Breast epithelium (tissue), 4 donors: ENCODE measurements at places on chromosomes 1 and 21.
A peak's percentile ranks its signal among the peaks of the same experiment; 100 is the strongest.

GRCh38 chr1:39833121-39833520 lies 44.5 kb upstream of the BMP8B start:
- DNase-seq = no peak

- DNase-seq = no peak
Observed at GRCh38 chr1:111234866-111235265, 7.4 kb downstream of the CHI3L2 start.

DNA sequence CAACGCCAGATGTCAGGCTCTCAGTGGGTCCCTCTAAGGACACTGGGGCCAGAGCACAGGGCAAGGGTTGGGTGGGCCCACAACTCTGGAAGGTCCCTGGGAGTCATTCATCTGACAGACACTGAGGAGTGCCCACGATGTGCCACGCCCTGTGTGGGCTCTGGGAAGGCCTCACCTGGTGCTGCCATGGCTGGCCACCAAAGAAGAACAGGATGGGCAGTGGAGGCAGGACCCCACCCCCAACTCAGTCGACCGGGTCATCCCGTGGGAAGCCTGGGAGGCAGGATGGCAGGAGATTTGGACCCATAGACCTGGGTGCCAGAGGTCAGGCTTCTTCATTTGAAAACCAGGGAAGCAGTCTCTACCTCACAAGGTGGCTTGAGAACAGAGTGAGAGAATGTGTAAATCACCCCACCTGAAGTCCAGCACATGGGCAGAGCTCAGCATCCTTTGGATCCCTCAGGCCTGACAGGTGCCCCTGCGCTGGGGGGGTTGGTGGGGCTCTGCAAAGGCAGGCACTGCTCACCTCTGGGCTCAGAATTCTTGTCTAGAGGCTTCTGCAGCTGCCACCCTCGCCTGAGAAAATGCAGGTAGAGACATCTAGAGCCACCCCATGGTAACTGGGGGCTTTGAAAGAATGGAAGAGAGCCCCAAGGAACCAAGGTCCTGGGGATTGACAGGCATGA lies 1.2 kb upstream of the SELENON start:
- DNase-seq = no peak

GRCh38 chr1:8230292-8230621 lies 87.7 kb upstream of the SLC45A1 start:
- DNase-seq = no peak

- no peak for DNase-seq
Observed at GRCh38 chr1:186937016-186937670, 108.4 kb downstream of the PLA2G4A start.

GRCh38 chr1:45414746-45415145 lies 74.5 kb upstream of the MUTYH start:
- no peak for DNase-seq

DNA sequence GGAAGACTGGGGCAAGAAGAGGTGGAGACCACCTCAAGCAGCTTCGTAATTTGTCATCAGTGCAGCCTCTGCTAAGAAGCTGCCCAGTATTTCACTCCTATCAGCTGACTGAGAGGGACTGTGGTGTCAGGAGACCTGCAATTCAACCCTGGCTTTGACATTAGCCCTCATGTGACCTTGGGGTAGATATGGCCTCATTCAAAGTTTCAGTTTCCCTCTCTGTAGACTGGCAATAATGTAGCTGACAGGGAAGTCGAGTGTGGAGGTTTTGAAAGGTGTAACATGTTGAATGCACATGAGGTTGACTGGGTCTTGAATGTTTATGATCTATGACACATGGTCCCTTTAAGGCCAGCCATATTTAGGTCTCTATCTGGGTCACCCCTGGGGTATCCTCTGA lies 2.2 kb upstream of the SPRR4 start:
- no peak for DNase-seq

DNA sequence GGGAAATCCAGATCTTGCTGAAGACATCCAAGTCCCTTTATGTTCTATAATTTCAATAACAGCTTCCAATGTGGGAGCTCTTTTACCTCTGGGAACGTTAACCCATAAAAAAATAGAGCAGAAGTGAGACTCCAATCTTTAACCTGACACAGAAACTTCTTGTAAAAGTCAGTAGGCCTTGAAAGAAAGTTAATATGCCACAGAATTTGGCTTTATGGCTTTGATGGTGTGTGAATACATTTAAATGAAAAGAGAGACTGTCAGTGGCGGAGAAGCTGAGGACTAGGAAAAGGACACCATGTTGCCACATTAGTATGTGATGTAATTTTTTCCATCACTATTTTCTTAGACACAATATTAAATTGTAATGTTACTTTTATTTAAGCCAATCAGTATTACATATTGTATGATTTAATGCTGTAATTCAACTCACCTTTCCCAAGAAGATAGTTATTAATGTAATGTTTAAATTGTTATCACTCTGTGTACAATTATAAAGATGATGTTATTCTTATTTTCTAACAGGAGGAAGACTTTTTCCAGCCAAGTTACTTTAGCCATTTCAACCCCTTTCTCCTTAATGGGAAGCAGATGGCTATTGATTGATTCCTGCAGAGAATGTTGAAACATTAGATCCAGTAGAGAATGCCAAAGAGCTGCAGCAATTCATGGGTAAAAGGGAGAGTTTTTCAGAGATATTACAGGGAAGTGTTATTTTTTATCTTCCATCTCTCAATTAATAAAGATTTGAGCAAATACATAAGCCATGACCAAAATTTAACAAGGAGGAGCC lies 17.5 kb upstream of the CLDN8 start:
- no peak for DNase-seq

- no peak for DNase-seq
Observed at GRCh38 chr1:47338249-47339077, 4.9 kb downstream of the CMPK1 start.

- no peak for DNase-seq
Observed at GRCh38 chr1:225425201-225425786, 2.5 kb downstream of the LBR start.

DNA sequence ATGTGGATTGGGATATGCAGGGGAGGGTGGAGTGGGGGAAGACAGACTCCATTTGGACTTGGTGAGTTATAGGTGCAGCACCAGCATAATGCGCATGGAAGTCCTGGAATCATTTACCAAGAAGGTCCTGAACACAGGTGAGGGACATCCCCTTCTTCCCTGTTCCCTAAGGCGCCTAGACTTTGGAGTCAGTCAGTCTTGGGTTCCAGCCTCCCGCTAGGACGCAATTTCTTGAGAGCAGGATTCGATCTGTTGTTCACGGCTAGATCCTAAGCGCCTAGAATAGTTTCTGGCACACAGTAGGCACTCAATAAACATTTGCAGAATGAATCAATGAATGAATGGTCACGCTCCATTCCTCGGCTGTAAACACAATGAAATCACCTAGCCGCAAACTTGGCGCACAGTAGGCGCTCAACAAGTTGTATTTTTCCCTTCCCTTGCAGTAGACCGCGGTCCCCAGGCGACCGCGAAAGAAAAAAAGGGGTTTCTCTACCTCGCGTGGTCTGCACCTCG lies 1.0 kb upstream of the AK4 start:
- no peak for DNase-seq

- DNase-seq = peak; percentile 31
Observed at GRCh38 chr1:227317523-227318015, 723 bp downstream of the CDC42BPA start.

- DNase-seq = no peak
Observed at GRCh38 chr1:55150880-55151588, 64.1 kb downstream of the USP24 start.

DNA sequence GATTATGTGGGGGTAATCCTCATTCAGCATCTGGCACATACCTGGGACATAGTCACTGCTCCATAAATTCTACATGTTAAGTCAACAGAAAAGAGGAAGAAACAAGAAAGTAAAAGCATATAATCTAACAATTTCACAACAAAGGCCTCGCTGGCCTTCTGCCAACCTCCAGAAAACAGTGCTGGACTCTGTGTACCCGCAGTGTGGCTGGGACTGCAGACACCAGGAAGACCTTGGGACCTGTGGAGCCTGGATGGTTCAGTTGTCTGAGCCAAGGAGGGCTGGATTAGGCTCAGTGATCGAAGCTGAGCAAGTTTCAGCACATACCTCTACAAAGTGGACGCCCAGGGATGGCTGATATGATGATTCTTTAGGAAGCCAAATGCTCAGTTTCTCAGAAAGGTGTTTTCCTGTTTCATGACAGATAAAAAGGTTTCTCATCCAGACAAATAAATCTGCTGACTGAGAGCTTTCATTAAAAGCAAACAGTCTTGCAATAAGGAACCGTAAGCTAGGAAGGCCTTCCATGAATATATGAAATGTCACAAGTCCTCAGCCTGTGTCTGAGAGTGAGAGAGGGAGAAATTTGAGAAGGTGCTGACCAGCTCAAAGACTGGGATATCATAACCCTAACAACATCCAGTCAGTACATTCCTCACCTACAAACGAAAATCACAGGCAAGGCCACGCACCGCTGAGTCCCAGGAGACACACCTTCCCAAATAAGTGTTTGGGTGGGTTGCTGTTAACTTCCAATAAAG lies 48.4 kb downstream of the CAPZB start:
- DNase-seq = peak; percentile 76

GRCh38 chr1:221865808-221866207 lies 123.9 kb upstream of the DUSP10 start:
- no peak for DNase-seq

- no peak for DNase-seq
Observed at GRCh38 chr21:38492007-38492406, 6.3 kb downstream of the ERG start.

DNA sequence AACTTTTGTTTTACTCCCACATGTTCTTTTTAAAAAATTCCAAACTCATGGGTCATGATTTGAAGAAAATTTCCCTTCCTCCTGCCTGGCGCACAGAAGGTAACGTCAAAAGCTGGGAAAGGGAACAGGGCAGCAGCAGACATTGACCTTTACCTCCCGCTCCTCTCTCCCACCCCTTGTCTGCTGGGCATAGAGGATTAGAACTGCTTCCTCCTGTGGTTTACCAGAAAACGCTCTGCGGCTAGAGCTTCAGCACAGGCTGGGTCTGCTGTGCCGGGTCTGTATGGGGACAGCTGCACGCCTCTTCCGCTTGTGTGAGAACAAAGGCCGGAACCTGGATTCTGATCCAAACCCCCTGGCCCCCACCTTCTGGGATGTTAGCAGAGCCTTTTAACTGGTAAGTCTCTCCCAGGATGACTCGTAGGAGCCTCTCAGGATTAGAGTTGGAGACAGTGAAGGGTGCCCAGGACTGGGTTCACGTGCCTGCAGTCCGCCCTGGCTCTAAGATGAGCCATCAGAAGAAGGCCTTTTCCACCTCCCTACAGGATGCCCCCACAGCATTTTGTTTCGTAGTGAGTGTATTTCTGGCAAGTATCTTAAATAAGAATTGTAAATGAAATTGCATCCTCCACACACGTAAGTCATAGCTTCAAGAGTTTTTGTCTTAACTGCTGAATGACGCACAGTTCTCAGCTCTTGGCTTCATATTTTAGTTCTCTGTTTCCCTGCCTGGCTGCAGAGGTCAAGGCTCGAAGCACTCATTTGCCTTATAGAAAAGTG lies 5.2 kb downstream of the H6PD start:
- DNase-seq = no peak

DNA sequence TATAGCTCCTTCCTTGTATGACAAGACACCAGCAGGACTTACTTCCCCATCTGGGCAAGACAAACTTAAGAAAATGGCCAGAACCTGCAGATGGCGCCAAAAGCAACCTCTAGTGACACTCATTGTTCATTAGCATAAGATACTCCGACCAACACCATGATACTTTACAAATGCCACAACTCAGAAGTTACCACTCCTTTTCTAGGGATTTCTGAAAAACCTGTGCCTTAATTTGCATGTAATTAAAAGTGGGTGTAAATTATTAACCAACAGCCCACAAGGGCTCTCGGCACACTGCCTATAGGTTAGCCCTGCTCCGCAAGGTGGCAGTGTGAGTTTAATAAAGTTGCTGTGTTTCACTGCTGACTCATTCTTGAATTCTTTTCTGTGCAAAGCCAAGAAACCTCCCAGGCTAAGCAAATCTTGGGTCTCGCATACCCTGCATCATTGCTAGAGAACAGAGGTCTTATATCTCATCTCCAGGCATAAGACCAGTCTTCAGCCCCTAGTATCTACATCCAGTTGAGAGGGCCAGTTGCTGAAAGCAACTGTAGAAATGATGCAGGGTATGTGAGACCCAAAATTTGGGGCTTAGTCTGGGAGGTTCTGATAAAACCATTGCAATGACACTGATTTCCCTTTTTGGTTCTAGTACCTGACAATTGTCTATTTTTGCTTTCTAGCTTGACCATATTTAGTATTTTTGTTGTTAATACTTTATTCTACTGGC lies 86.4 kb downstream of the FAF1 start:
- no peak for DNase-seq

- no peak for DNase-seq
Observed at GRCh38 chr1:231918239-231919015, 291.8 kb downstream of the DISC1 start.

DNA sequence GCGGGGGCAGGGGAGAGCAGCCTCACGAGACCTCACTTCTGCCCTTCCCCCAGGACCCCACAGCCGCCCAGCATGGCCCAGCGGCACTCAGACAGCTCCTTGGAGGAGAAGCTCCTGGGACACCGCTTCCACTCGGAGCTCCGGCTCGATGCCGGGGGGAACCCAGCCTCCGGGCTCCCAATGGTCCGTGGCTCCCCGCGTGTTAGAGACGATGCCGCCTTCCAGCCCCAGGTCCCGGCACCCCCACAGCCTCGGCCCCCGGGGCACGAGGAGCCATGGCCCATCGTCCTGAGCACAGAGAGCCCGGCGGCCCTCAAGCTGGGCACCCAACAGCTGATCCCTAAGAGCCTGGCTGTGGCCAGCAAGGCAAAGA lies 8.5 kb downstream of the ARHGEF16 start:
- DNase-seq = no peak

GRCh38 chr21:42685036-42685435 lies 31.6 kb downstream of the PDE9A start:
- DNase-seq = no peak

GRCh38 chr1:234975941-234976860 lies 152.4 kb downstream of the TOMM20 start:
- no peak for DNase-seq

- DNase-seq = no peak
Observed at GRCh38 chr1:1255078-1255477, 8.6 kb upstream of the C1QTNF12 start.

GRCh38 chr1:85275701-85276214 lies 674 bp downstream of the BCL10 start:
- no peak for DNase-seq

GRCh38 chr1:222006715-222007114 lies 264.8 kb upstream of the DUSP10 start:
- no peak for DNase-seq

DNA sequence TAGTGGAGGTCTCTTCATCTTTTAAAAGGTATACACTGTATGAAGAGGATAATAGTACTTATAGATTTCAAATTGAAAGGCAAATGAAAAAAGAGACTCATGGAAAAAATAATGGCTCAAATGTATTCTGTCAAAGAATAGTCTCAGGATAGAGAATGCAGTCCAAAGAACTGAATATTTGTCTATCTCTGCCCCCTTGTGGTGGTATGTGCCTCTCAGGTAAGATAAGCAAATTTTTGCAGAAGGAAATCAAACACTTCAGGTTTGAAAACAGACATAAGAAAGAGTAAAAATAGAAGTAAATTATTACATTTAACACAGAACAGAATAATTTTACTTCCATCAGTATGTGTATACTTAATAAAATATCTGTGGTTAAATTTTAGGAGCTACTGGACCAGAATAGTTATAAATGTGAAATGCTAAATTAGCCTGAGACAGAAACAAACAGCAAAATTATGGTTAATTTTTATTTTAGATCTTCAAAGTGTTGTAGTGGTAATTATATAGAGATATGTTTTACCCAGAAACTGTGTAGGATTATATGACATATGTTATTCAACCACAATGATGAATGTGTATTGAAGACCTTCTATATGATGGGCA lies 164.4 kb upstream of the PALMD start:
- no peak for DNase-seq
